ENCODE measurements at places on chromosomes 5 and 9.
A peak's percentile ranks its signal among the peaks of the same experiment; 100 is the strongest.

GRCh38 chr5:83145882-83146331 is 68.6 kb downstream of the XRCC4 start:
- peak; percentile 95 for DNase-seq

DNA sequence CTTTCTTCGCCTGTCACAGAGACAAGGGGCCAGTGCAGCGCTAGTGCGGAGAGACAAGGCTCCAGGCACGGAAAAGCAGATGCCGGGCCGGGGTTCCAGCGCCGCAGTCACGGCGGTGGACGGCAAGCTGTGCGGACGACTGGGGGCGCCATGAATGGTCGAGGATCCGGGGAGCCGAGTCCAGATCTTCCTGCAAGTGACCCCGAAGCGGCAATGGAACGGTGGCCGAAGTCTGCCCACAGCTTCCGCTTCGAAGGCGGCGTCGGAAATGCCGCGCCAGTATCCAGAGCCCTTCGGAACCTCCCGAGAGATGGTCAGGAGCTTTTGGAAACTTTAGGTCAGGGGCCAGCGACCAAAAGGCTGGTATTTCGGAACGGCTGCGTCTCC is 601 bp upstream of the FAF2 start:
- no peak for DNase-seq

DNA sequence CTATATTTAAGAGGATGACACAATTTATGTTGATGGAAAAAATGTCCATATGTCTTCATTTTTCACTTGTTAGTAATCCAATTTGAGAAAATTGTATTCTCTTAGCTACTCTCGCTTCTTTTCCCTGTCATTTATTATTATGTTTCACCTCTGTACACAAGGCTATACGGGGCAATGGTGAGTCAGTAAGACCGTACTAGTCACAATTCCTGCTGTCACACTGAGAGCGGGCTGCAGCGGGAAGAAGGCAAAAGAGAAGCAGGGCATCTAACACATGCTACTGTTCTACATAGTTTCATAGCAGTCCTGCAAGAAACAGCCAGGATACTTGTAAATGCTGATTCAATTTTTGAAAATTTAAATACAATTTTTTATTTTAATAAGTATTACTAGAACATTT is 23.3 kb upstream of the PRDM9 start:
- no peak for DNase-seq

- no peak for DNase-seq
Measured at GRCh38 chr9:106059886-106060285, 365.5 kb downstream of the TMEM38B start.

DNA sequence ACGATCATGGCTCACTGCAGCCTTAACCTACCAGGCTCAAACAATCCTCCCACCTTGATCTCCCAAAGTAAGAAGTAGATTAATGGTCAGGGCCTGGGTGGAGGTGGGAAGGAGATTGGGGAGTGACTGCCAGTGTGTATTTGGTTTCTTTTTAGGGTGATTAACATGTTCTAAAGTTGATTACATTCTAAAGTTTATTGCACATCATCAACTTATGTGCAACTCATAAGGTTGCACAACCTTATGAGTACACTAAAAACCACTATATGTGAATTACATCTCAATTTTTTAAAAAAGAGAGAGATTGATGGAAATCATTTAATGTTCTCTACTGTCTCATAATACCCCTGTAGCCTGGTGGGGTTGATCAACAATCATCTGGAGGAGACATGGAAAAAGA is 218.1 kb downstream of the AOPEP start:
- no peak for DNase-seq

- DNase-seq = no peak
Measured at GRCh38 chr9:6889868-6890267, 132.1 kb downstream of the KDM4C start.

GRCh38 chr5:66742083-66742895 is 146.1 kb downstream of the MAST4 start:
- peak; percentile 40 for DNase-seq

DNA sequence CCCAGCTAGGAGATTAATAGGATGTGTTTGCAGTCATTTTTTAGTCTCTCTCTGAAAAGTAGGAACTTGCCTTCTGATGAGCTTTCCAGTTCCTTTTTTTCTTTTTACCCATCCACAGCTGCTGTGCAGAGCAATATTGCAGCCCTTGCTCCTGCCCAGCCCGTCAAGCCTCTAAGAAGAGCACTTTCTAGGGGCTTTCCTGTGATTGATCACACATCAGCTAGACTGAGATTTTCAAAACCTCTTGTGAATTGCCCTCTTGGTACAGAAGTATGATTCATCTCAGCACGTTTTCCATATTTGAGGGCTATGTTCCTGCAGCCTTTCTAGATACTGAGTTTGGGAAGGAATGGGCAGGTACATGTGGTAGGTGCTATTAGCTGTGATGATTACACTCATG is 93.9 kb downstream of the GALNT10 start:
- DNase-seq = no peak

DNA sequence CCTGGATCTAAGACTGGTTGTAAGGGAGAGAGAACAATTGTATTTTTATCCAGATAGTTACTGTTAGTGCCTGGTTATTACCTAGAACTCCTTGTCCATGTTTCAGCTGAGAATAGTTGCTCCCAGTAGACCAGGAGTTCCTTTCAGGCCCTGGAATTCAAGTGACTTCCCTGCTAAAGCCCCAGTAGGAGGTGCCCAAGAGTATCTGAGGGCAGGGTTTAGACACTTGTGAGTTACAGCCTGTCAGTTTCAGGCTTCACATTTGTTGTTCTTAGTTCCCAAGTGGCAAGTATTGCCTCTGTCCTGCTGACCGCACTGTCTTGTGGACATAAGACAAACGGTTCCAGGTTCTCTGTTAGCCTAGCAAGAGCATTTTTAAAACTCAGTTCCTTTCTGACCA is 743.9 kb upstream of the SEMA6A start:
- DNase-seq = no peak

DNA sequence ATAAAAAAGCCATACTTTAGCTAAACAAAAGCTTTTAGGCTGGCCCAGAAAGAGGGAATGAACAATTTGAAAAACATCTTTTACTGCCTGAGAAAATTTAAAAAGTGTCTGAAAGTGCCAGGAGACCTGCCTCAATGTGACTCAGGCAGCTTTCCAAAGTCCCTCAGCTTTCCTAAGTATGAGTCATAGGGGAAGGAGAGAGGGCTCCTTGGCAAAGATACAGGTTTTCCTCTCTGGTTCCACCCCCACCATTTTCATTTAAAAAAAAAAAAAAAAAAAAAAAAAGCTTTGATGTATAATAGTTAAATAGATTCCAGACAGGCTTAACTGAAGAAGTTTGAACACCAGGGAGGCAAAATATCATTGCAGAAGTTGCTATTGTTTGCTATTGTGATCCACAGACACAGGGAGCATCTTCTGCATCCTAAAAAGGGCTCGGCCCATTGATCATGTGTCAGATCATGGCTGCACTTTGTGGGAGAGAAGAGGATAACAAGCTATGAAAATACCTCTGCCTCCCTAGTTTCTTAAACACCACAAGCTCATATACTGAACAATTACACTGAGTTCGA is 71.5 kb downstream of the MRPS27 start:
- DNase-seq = peak; percentile 74

DNA sequence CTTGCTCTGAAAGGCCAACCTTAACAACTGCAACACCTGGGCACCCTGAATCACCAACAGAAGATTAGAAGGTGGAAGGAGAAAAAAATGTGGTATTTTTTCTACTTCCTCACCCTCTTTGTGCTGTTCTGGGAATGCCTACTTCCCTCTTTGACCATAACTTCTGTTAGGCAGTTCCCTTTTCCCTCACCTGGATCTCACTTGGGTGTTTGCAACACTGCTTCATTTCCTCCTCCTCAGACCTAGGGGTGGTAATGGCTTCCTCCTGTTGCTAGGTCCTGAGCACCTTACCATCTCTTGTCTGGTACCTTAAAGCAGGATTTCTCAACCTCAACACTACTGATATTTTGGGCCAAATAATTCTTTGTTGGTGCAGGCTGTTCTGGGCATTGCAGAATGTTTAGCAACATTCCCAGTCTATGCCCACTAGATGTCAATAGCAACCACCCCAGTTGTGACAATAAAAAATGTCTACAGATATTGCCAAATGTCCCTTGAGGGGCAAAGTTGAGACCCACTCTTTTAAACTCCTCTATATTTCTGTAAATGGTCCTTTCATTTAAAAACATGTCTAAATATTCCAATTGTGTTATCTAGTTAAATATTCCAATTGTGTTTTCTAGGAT is 300.0 kb upstream of the VLDLR start:
- DNase-seq = no peak

- no peak for DNase-seq
Measured at GRCh38 chr5:11407556-11408145, 496.6 kb downstream of the CTNND2 start.

- peak; percentile 52 for DNase-seq
Measured at GRCh38 chr9:15277400-15278090, 29.5 kb downstream of the TTC39B start.

Measured in tongue (tissue), 3 donors.